ENCODE measurements at places on chromosomes 13 and 19.

DNA sequence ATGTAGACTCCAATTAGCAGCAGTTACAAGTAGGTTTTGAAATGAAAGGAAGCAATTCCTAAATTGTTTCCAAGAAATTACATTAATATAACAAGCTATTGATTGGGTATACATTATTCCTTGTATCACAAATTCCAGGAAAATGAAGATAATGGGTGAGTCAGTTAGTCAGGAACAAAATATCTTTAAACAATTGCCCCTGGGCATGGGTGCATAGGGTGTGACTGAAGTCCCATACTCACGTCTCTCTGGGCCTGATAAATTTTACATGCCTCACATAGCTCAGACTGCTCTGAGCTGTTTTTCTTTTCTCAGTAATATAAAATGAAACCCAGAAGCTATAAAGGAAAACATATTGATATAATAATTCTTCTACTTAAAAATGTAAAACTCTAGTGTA, 87.8 kb downstream of the FNDC3A start:
- peak; percentile 6 for DNase-seq

- DNase-seq: no peak
Observed at GRCh38 chr13:76397413-76397812, 488.8 kb downstream of the KCTD12 start.

DNA sequence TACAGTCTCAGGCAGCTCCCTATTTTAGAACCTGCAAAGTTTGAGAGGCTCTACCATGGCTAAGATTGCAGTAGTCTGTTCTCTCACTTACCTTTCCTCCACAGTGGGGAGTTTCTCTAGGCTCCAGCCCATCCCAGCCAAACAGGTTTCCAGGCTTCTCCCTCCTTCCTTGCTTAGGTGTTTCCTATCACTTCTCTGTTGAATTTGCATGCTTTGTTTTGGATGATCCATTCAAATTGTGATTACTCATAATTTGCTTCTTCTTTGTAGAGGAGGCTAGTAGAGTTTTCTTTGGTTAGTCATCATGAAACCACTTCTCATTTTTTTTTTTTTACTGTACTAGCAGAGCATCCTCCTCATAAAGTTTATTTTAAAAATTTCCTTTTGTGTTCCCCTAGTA, 1242.2 kb upstream of the MIR17HG start:
- no peak for DNase-seq

DNA sequence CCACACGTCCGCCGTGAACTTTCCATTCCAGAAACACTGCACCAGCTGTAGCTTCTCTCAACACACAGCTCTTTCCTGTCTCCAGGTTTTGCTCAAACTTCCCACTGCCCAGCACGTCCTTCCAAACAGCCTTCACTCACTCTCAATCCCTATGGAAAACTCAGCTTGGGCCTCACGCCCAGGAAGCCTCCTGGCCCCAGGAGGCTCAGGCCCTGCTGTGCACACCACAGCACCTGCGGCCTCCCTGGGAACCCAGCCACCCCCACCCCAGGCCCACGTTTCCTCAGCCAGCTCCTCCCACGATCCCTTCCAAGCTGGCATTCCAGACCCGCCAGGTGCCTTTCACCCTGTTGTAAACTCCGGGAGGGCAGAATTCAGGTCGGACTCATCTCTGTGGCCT, 35.2 kb downstream of the C13orf46 start:
- DNase-seq: no peak

DNA sequence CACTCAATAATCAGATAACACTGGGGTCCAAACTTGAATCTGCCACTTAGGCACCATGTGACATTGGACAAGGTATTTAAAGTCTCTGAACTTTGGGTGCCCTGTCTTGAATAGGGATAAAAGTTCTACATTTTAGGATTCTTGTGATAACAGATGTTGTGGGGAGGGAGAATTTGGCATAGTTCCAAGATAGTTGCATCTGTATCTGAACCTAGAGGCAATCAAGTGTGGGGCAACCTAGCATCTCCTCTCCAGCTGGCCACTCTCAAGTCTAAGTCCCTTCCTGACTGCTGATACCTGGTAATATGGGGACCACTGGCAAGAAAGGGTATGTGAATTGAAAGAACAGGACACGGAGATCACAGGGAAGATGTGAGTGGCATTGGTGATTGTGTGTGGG, 256.1 kb downstream of the FOXO1 start:
- no peak for DNase-seq

DNA sequence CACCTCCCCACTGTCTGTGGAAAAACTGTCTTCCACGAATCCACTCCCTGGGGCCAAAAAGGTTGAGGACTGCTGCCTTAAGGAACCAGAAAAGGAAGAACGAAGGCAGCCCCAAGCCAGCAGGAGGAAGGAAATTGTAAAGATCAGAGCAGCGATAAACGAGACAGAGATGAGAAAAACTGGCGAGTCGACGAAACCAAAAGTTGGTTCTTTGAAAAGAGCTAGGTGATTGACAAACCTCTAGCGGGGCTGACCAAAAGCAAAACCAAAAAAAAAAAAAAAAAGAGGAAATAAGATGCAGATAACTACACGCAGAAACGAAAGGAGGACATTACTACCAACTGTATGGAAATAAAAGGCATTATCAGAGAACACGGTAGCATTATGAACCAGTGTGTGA, 76.9 kb downstream of the GADD45B start:
- no peak for DNase-seq

DNA sequence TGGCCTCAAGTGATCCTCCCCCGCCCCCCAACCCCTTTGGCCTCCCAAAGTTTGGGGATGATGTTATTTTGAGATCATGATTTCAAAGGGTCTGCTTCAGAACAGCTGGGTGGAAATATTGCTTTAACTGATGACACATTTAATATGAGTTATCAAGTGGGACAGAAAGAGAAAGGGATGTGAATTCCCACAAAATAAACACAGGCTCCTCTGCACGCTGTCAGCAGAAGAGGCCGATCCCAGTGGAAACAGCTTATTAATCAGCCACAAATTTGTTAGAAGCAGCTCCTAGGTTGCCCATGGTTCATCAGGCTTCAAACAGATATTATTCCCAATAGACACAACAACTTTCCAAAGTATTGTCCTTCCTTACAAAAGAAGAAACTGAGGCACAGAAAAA, 4.7 kb downstream of the DCLK1 start:
- no peak for DNase-seq

GRCh38 chr13:28618230-28618994, 40.5 kb upstream of the POMP start:
- no peak for DNase-seq

DNA sequence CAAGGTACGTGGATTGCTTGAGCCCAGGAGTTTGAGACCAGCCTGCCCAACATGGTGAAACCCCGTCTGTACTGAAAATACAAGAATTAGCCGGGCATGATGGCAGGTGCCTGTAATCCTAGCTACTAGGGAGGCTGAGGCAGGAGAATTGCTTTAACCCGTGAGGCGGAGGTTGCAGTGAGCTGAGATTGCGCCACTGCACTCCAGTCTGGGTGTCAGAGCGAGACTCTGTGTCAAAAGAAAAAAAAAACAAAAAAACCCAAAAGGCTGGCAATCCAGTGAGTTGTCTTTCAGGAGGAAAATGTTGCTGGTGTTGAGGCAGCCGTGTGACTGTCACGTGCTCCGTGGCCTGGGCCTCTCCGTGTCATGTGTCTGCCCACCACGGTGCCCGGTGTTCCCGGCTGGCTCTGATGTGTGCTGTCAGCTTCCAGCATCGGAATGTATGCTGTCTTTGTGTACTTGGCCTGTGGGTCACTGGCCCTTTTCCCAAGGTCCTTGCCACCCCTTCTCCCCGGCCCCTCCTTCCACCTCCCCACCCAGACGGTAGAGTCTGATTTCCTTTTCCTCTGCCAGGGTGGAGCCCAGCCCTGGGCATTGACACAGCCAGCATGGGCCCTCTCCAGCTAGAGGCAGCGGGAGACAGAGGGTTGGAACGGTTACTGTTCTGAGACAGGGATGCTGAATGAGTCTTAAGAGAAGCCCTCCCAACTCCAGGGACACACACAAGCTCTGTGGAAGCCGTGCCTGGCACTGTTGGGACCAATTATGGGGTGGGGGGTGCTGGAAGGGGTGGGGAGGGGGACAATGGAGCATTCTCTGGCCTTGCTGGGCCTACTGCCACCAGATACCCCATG, 7.2 kb upstream of the TUBB4A start:
- peak; percentile 69 for DNase-seq

DNA sequence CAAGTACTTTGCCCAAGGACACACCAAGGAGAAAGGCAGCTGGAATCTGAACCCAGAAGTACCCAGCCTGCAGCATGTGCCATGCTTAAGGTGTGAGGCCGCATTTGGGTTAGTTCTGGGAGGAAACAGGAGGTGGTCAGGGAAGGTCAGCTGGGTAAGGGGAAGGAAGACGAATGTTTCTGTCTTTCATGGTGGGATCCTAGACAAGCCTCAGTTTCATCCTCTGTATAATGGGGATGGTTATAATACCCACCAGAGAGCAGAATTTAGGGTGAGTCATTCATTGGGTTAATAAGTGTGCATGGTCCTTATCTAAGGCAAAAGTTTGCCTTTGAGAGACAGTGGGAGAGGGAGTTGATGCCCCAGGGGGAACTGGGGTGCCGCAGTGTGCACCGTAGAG, 3.6 kb downstream of the CCDC61 start:
- DNase-seq: no peak

GRCh38 chr19:47247308-47247990, 8.9 kb upstream of the CCDC9 start:
- peak; percentile 92 for DNase-seq

- DNase-seq: no peak
Observed at GRCh38 chr13:58004751-58005150, 373.2 kb downstream of the PCDH17 start.

DNA sequence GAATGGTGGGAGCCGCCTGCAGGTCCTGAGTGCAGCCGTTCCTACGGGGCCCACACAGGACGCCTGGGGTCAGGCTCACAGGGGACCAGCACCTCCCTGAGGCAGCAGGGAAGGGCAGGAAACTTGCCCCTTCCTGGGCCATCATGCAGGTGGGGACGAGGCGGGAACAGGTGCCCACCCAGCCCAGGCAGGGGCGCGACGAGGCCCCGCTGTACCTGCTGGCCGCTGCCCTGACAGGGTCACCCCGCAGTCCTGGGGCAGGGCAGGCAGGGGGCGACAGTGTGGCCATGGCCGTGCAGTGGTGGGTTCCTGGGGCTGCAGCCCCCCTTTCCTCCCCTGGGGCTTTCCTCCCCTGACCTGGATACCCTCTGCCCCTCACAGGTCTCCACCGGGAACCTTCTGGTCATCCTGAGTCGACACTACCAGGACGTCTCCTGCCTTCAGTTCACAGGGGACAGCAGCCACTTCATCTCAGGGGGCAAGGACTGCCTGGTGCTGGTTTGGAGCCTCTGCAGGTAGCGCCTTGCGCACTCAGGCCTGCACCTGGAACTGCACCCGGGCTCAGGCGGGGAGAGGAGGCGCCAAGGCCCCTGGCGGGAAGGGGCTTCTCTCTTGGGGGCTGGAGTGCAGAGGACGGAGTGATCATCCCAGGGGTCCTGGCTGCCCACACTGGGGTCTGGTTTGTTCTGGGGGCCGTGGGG, 5.4 kb downstream of the WDR18 start:
- no peak for DNase-seq

GRCh38 chr19:16060294-16060693, 16.0 kb upstream of the TPM4 start:
- DNase-seq: no peak

GRCh38 chr19:16868423-16869130, 20.2 kb upstream of the F2RL3 start:
- DNase-seq: no peak

DNA sequence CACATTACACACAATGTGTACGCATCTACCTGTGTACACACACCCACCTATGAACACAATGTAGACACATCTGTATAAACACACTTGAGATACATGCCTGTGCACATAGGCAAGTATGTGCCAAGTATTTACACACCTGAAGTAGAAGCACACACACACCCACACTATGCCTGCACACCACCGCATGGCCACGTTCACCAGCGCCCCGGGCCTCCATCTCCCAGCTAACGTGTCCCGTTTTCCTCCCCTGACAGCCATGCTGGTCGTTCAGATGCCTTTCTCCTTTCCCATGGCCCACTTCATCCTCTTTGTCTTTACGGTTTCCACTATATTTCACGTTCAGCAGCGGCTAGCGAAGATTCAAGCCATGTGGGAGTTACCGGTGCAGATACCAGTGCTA, 6.9 kb downstream of the FUT2 start:
- no peak for DNase-seq

GRCh38 chr13:83880275-83881139, 1.8 kb downstream of the SLITRK1 start:
- DNase-seq: peak; percentile 61

- DNase-seq: peak; percentile 12
Observed at GRCh38 chr19:35224681-35225571, 3.6 kb downstream of the FAM187B start.

DNA sequence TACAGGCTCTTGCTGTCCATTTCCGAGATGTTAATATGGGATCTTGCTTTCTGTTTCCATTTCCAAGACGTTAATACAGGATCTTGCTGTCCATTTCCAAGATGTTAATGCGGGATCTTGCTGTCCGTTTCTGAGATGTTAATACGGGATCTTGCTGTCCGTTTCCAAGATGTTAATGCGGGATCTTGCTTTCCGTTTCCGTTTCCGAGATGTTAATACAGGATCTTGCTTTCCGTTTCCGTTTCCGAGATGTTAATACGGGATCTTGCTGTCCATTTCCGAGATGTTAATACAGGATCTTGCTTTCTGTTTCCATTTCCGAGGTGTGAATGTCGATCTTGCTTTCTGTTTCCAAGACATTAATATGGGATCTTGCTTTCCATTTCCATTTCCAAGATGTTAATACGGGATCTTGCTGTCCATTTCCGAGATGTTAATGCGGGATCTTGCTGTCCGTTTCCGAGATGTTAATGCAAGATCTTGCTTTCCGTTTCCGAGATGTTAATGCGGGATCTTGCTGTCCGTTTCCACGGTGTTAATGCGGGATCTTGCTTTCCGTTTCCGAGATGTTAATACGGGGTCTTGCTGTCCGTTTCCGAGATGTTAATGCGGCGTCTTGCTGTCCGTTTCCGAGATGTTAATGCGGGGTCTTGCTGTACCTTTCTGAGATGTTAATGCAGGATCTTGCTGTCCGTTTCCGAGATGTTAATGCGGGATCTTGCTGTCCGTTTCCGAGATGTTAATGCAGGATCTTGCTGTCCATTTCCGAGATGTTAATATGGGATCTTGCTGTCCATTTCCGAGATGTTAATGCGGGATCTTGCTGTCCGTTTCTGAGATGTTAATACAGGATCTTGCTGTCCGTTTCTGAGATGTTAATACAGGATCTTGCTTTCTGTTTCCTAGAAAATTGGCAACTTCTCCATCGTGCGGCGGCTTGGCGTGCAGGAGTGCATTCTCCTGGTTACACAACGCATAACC, 38.3 kb downstream of the PEX11G start:
- DNase-seq: peak; percentile 19
